ENCODE measurements at places on chromosomes 1 and 21.

- DNase-seq = no peak
These were observed 346.3 kb downstream of the NPHP4 start for GRCh38 chr1:5645929-5646328.

- DNase-seq = no peak
These were observed 153.7 kb downstream of the SETD4 start for GRCh38 chr21:35906586-35906985.

DNA sequence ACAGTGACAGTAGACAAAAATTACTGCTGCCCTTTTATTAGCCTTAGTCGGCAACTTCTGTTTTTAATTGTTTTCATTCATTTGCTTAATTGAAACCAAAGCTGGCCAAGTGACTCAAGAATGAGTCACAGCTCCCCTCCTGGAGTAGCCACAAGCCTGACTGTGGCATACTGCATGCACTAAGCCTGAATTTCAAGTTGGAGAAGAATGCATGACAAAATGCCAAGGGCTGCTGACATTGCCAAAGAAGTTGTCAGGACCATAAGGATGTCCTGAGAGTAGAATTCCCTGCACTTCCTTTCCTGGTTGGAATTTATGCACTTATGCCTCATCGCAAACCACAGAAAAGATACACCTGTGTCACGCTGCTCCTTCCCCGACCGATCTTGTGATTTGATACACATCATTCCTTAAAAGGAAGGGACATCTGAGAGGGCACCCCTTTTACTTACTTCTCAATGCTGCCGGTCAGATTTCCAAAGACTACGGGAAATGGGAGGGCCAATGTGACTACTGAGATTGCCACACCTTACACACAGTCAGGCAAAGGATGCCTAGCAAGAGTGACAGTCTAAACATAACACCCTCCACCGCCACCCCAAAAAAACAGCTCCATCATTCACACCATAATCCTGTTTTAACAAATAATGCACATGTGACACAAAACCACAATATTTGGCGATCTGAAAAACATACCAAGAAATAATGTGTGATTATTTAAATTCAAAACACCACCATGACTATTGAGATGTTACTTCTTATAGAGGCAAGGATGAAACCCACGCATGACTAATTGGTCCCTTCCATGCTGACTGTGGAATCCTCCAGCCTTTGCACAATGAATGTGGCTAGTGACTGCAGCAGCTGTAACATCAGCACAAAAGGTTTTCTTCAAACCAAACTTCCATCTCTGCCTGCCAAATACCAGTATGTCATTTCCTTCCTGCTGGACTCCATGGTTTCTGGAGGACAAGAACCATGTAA is 28.2 kb downstream of the VAV3 start:
- DNase-seq = no peak

- DNase-seq = no peak
These were observed 95.1 kb upstream of the KRTAP19-8 start for GRCh38 chr21:31133243-31133830.

GRCh38 chr1:159428536-159428935 is 3.5 kb upstream of the OR10J4 start:
- no peak for DNase-seq

DNA sequence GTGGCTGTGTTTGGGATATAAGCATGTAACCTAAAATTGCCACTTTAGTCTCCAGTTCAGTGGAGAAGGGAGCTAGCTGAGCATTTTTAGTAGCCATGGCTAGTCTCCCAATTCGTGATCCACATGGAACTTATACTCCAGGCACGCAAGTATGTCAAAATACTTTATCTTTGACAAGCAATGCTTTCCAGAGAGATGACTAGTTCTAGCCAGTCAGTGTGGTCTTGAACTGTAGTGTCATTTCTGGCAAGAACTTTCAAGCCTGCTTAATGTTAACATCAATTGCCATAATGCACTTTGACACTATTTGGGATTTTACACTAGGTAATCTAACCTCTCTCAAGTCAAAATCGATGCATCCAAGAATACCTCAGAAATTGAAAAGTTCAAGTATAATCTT is 660.0 kb downstream of the PTPRC start:
- DNase-seq = no peak

DNA sequence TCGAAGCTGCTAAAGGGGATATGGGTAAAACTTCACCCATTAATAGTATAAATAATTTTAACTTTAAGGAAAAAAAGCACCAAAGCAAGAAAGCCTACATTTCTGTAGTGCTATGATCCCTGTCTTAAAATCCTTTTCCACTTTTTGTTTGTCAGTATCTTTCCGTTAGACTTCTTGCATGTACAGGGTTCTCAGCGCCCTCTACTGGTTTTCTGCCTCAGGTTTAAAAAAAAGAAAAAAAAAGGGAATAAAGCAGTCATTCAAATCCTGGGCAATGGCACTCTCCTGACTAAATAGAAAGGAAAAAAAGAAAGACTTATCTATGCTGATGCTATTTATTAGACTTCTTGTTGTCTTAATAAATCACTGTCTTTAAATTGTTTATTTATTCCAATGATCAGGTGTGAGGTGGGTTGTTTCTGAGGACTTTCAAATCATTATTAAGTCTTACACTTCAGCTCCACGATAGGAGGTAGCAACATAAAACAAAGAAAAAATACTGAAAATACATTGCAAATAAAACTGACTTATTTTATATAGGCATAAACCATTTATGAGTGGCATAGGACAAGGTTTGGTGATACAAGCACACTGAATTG is 475.4 kb upstream of the NR5A2 start:
- DNase-seq = no peak

GRCh38 chr1:178997428-178997827 is 28.3 kb upstream of the FAM20B start:
- DNase-seq = no peak

DNA sequence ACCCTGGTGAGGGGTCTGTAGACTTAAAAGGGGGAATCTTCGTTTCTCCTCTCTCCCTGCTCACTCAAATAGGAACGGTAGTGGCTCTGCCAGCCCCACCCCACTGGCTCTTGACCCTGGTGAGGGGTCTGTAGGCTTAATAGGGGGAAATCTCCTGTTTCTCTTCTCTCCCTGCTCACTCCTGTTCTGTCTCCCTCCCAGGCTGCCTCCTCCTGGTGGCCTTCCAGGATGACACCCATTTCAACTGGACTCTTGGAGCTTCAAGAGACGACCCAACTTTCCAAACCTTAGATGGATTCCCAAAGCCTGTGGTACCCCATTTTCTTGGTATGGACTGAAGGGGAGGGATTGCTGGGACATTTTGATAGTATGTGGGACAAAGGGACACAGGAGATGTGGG is 1.4 kb upstream of the EPHB2 start:
- DNase-seq = no peak

- no peak for DNase-seq
These were observed 292.4 kb downstream of the GRIK1 start for GRCh38 chr21:29647353-29647781.

- no peak for DNase-seq
These were observed 6.8 kb downstream of the NHLH1 start for GRCh38 chr1:160373696-160374095.

- no peak for DNase-seq
These were observed 657.5 kb downstream of the KIF26B start for GRCh38 chr1:245812278-245812677.

GRCh38 chr1:228921481-228921880 is 186.2 kb downstream of the RHOU start:
- no peak for DNase-seq

DNA sequence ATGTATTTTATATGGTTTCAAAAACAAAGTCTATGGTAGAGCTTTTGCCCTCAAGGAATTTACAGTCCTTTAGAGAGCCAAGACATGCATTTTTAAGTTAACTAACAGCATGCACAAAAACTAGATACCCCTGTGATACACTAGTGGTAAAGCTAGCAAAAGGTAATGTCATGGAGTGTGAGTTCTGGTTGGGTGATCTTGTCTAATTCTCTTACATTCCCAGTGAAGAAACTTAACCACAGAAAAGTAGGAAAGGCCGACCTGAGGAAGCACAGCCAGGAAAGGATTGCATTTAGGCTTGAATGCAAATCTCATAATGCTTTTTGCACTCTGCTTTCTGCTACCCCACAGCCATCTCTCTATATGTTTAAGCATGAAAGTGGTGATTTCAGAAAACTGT is 202.2 kb downstream of the ROR1 start:
- no peak for DNase-seq

DNA sequence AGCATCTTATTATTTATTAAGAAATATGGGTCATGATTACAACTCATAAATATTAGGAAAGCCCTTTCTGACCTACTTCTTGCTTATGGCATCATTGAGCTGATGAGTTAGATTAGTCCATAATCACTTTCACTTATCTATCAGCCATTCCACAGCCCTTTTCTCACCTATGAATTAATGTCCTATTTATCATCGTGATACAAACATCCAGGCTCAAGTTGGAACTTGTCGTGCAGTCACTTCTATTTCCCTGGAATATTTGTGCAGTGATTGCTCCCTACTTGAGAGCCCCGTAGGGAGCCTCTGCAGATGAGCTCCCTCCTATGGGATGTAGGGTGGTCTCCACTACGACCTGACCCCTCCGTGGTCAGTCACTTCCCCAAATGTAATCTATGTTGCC is 8.1 kb upstream of the F3 start:
- no peak for DNase-seq

GRCh38 chr1:204443871-204444581 is 32.4 kb upstream of the PPP1R15B start:
- DNase-seq = no peak

DNA sequence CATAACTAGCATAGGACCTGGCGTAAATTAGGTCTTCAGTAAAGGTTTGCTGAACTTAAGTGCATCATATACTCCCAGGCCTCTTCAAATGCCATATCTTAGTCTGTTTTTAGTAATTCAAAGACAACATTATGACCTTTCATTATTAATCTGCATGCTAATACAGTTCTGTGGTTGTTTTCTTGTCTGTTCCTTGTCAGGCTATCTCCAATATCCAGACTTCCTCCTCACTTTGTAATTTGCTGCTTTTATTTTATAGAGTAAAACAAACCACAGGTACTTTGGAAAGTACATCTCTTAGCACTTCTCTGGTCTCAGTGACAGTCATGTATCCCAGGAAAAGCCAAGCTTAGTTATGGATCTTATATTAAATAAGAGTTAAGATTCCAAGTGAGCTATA is 65.1 kb upstream of the BMP8A start:
- DNase-seq = no peak

GRCh38 chr1:207868774-207869721 is 41.9 kb downstream of the CD34 start:
- DNase-seq = no peak

DNA sequence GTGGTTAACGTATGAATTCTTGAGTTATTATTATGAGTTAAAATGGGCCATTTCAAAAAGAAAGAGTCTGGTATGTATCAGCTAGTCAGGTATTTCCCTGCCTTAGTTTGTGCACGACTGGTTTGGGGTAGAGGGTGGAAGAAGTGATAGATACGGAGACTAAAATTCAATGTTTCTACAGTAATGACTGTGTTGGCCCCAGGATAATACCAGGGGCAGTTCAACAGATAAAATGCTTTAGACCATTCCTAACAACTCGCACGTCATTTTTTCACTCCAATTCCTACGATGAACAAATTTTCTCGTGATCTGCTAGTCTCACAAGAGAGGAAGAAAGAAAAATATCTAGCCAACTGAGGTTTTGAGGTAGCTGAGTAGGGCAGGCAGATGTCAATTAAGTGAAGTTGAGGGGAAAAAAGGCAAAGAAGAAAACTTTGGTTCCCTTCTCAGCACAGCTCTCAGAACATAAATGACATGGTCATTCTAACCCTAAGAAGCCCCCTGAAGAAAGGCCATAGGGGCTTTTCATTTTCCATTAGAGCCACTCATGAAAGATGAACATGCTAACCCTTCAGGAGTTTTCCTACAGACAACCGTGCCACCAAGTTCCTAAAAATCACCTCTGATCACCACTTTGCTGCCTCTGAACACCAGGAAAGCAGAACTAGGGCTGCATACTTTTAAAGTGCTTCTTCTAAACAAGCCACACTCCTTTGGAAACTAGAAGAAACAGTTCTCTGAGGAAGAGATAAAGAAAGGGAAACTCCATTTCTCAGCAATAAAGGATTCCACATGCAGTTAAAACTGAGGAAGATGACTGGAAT is 5.6 kb downstream of the MCOLN2 start:
- DNase-seq = no peak

DNA sequence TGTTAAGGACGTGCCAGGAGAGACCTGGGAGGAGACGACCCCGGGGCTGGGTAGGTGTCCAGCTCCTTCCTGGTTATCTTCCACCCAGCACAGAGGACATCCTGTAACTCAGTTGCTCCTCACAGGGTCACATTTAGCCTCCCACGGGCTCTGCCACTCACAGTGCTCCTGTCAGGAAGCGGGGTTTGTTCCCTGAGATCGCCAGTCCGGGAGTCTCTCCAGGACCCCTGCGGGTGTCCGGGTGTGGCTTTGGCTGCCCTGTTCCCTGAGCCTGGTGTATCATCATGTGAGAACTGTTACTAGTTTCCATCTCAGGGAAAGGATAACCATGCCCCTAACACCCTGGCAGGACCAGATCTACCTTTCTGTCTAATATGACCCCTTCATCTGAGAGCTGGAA is 158.2 kb upstream of the RUNX1 start:
- DNase-seq = no peak

- DNase-seq = no peak
These were observed 112.5 kb downstream of the USH2A start for GRCh38 chr1:216310776-216311175.

GRCh38 chr1:186212568-186213224 is 162.4 kb downstream of the TPR start:
- no peak for DNase-seq

- no peak for DNase-seq
These were observed 97.4 kb downstream of the GIPC2 start for GRCh38 chr1:78143152-78143551.

- DNase-seq = no peak
These were observed 98.6 kb upstream of the JUN start for GRCh38 chr1:58882322-58882948.

DNA sequence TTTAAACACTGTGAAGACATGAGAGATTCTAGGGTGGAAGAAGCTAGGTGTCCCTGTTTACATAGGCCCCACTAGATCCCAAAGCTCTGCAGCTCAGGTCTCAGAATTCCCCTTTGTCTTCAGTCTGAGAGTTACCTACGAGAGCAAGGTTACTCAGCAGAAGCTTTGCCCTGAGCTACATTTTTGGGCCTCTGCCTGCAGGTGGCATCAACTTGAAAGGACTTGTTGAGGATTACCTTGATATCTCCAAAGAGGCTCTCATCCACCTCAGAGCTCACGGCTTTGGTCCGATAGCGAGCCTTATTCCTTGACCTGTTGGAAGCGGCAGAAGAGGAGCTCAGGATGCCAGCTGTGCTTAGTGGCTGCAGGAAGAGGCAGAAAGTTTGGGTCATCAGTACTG is 7.0 kb downstream of the CFAP45 start:
- no peak for DNase-seq

GRCh38 chr1:23544444-23545389 is 13.7 kb upstream of the E2F2 start:
- DNase-seq = peak; percentile 60

GRCh38 chr1:174274452-174274851 is 115.1 kb downstream of the RABGAP1L start:
- no peak for DNase-seq

- DNase-seq = no peak
These were observed 13.6 kb downstream of the LHX4 start for GRCh38 chr1:180243517-180244221.

GRCh38 chr21:43262427-43262826 is 93.6 kb downstream of the CRYAA start:
- DNase-seq = no peak
